Fibroblast of skin of abdomen (primary cell): ENCODE measurements at places on chromosomes 5 and 9.
A peak's percentile ranks its signal among the peaks of the same experiment; 100 is the strongest.

GRCh38 chr5:135114759-135115158 lies 80.7 kb upstream of the PITX1 start:
- no peak for DNase-seq

DNA sequence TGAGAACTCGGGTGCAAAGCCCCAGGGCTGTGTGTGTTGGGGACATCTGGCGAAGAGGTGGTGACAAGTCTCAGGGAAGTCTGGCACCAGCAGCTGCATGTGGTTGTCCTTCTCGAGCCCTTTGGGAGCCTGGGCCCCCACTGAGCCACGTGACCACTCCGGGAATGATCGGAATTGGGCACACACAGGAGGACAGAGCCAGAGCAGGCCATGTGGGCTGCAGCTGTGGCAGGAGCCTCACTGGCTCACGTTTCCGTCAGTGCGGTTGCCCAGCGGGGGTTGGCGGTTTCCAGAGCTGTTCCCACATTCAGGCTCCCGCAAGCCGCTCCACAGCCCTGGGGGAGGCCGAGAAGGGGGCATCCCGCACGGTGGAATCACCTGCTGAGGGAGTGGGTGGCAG lies 6.8 kb upstream of the CEL start:
- peak; percentile 93 for DNase-seq

GRCh38 chr9:87285183-87285850 lies 212.3 kb upstream of the DAPK1 start:
- DNase-seq = no peak

GRCh38 chr5:139637438-139638089 lies 10.6 kb upstream of the CXXC5 start:
- DNase-seq = peak; percentile 84

- no peak for DNase-seq
These were observed 68.9 kb downstream of the PHF2 start for GRCh38 chr9:93645149-93645889.

DNA sequence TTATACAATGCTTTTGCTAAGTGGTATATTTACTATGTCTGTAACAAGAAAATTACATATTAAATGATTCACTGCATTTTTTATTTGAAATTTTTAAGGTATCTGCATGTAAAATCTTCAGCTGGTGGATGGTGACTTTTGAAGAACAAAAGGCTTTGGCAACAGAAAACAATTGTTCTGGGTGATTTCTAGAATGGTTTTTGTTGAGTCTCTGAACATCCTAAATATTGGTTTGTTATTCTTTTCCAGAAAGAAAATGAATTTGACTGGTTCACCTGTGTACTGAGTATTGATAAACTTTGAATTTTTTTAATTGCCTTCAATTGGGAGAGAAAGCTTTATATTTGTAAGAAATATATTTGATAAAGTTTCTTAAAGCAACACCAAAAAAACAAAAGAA lies 35.2 kb downstream of the ERAP1 start:
- DNase-seq = no peak

DNA sequence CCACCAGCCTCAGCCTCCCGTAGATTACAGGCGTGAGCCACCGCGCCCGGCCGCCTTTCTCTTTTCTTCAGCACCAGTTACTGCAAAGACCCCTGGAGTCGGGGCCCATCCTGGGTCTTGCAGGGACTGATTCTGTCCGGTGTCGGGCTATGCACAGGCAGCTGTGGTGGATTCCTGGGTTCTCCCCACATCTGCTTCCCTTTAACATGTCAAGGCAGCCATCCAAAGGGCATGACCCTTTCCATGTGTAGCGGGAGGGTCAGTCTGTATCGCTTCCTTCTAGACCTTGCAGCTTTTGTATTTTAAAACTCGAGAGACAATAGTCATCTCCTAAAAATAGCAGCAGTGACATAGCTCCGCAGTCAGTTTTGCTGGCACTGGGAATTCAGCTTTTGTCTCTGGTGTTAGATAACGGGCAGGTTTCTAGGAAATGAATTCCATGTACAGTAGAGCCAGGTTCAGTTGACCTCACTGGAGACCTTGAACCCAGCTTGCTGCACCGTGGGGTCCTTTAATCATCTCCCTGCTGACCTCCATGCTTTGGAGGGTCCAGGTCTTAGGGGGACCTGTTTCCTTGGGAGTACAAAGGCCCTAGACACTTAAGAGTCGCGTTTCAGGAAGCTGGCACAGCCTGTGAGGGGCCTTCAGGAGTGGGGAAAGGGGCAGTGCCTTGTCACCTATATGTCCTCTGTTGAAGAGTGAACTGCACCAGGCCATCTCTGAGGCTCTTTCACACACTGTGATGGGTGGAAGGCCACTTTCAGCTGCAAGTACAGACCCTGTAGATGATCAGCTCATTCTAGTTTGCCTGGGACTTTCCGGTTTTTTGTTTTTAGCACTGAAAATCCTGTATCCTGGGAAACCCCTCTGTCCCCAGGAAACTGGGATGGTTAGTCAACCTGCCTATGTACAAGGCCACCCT lies 13.8 kb downstream of the ANKRD33B start:
- no peak for DNase-seq

- no peak for DNase-seq
These were observed 307.3 kb upstream of the KCNN2 start for GRCh38 chr5:114054594-114054993.

DNA sequence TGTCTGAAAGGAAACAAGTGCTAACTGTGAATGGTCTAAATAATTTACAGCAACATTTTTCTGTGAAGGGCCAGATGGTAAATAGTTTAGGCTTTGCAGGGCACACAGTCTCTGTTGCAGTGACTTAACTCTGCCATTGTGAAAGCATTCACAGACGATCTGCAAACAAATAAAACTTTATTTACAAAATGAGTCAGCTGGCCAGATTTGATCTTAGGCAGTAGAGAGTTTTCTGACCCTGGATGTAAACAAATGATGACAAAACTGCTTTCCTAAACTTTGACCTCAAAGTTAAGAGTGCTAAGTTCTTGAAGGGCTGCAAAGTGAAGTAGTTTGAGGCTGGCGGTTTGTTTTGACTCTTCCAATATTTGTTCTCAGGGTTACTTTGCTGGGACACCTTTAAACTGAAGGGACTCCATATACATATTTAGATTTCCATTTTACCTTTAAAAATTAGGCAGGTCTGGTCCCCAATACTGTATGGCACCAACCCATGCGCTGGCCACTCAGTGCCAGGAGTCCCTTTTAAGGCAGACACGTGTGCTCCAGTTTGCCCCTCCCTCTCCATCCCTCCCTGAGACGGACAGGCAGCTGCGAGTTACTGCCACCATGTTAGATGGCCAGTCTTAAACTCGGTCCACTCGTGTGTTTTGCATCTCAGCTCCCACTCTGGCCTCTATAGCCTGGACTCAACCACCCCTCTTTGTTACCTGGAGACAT lies 4.0 kb upstream of the ADAMTS16 start:
- DNase-seq = no peak

- peak; percentile 65 for DNase-seq
These were observed 54.3 kb downstream of the TLE1 start for GRCh38 chr9:81634915-81635516.

DNA sequence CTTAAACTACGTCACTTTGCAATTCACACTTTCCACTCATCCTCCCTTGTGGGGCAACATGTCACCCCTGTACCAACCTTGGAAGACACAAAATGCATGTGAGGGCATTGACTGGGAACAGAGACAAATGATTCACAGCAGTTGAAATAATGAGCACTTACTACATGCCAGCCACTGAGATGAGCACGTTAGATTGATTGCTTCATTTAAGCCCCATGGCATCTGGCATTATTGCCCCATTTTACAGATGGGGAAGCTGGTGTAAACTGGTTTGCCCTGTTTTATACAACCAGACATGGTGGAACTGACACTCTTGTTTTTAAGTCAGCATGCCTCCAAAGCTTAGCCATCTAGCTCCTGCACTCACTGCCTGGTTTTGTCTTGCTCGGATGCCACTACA lies 204.7 kb downstream of the PAPPA start:
- no peak for DNase-seq

DNA sequence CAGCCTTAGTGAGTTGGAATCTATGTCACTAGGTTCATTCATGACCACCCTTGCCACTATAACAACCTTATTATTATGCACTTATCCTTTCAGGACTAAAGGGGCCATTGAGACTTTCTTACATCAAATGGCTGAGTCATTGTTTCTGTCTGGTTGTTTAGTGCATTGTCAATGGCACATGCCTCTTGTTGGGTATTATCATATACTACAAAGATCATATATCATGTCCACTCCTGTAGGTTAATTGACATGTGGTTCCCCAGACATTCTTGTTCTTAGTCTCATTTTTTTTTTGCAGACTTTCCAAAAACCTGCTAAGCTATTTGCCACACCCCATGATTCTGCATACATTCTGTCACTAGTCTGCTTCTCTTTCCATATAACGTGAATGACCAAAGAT lies 66.7 kb upstream of the PRDM9 start:
- no peak for DNase-seq

DNA sequence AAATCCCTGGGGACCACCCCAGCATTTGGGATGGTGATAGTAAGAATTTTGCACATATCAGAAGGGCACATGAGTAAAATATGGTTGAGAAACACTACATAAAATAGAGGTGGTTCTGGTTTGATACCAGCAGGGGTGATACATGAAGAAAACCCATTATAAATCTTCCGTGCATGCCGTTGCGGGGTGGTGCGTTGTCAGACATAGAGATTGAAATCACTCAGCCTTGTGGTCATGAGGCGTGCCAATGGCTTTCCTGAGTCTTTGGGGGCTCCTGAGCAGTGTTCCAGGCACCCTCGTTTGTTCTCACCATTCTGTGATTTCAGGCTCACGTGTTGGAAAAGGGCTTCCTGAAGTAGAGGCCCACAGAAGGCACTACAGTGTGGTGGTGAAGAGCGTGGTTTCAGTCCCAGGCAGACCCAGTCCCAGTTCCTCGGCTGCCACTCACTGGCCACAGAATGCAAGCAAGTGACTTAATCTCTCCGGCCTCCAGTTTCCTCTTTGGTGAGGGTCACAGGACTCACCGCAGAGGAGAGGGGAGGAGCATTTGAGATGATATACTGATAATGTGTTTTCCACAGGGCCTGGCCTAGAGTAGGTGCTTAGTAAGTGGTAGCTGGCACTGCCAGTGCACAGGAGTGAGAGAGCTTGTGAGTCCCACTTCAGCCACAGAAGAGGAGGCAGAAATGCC lies 20.5 kb upstream of the GLRX start:
- peak; percentile 42 for DNase-seq

- no peak for DNase-seq
These were observed 6.8 kb upstream of the LHX3 start for GRCh38 chr9:136211441-136212344.

DNA sequence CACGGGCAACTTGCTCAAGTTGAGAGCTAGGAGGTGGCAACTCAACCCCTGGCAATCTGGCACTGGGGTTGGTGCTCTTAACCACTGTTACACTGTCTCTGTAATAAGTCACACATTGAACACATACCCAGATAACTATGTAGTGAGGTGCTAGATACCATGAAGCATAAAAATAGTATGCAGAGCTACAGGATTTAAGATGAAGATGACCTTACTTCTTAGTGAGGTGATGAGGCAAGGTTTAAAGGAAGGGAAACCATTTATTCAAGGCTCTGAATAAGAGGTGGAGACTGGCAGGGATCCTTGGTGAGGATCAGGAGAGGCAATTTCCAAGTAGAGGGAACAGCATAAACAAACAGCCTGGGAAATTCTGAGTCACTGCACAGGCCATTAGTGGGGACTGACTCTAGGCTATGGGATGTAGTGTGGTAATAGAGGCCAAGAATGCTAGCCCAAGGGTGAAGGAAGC lies 67.6 kb upstream of the NR3C1 start:
- peak; percentile 60 for DNase-seq

DNA sequence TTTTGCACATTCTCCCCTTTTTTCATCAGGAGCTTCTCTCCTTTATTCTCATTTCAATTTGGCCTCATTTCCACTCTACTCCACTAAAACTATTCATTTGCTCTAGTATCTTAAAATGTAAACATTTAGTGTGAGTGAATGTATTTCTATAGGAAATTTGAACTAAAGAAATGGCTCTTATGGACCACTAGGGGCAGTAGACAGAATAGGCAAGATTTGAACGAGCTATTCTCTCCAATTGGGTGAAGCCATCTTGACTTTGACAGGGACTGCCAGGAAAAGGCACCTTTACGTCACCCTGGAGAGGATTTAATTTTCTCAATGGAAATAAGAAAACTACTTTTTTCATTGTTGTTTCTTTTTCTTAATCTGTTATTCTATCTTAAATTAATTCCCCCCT lies 666.3 kb downstream of the DNAH5 start:
- no peak for DNase-seq

GRCh38 chr5:5298068-5298633 lies 124.3 kb upstream of the ICE1 start:
- no peak for DNase-seq

DNA sequence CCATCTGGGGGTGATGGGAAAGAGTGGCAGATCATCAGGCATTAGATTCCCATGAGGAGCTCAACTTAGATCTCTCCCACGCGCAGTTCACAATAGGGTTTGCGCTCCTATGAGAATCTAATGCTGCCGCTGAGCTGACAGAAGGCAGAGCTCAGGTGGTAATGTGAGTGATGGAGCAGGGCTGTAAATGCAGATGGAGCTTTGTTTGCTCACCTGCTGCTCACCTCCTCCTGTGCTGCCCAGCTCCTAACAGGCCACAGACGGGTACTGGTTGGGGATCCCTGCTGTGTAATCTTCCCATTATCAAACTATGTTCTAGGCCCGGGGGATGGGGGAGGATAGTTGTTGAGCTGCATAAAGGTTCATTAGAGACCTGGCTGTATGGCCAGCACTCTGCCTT lies 58.4 kb downstream of the UGCG start:
- DNase-seq = no peak

- DNase-seq = no peak
These were observed 38.6 kb upstream of the NFIB start for GRCh38 chr9:14352503-14352902.

- DNase-seq = no peak
These were observed 118.3 kb downstream of the SYK start for GRCh38 chr9:90919883-90920282.

GRCh38 chr5:52743970-52744369 lies 43.7 kb upstream of the ITGA1 start:
- DNase-seq = peak; percentile 44

DNA sequence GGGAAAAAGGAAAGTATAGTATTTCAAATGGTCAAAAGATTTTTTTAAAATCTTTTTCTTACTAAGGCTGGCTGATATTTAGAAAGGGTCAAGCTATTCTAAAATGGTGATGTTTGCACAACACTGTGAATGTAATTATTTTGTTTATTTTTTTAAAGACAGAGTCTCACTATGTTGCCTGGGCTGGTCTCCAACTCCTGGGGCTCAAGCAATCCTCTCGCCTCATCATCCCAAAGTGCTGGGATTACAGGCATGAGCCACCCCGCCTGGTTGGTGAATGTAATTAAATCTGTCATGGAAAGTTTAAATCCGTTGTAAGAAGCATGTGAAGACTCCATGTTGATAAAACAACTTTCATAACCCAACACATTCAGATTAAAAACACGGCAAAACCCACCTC lies 2.6 kb downstream of the UBTD2 start:
- peak; percentile 47 for DNase-seq

DNA sequence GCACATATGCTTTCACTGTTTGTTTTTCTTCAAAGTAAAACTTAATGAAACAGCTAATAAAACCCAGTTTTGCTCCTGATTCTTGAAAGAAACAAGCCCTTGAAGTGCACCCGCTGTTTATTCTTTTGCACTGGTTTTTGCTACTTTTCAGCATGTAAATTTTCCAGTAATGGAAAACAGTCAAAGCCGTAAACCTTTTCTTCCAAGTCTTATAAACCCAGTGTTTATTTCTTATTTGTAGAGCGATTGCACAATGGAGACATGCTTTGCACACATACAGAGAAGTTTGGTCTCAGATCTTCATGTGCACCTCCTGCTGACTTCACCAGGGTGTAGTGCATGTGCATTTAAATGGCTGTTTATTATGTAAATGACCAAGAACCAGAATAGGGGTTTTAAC lies 51.8 kb downstream of the ATG10 start:
- DNase-seq = no peak

GRCh38 chr5:77239126-77239741 lies 28.8 kb downstream of the PDE8B start:
- DNase-seq = no peak
